Stimulated activated CD4-positive, alpha-beta T cell treated with anti-CD3 and anti-CD28 coated beads, Interleukin-4, amount 100 ng/mL, for 24 hours (primary cell): ENCODE measurements at places on chromosomes 2 and 18.

- DNase-seq, result no peak
Measured at GRCh38 chr2:8566155-8566670, 115.6 kb upstream of the ID2 start.

DNA sequence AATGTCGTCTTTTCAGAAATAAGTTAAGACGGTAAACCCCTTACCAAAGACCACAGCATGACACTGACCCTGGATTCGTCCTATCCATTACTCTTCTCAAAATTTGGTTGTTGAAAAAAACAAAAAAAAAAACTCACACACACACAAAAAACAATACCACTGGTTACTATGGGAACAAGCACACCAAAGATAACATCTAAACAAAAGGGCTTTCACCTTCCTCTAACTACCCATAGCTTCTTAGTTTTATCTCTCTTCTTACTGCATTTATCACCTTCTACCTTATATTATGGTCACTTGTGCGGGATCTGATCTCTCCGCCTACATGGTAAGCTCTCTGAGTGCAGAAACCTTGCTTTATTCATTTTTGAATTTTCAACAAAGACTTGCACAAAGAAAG, 192.7 kb downstream of the STK39 start:
- DNase-seq, result no peak

- DNase-seq, result no peak
Measured at GRCh38 chr18:8367217-8367988, 241.8 kb upstream of the RAB12 start.

DNA sequence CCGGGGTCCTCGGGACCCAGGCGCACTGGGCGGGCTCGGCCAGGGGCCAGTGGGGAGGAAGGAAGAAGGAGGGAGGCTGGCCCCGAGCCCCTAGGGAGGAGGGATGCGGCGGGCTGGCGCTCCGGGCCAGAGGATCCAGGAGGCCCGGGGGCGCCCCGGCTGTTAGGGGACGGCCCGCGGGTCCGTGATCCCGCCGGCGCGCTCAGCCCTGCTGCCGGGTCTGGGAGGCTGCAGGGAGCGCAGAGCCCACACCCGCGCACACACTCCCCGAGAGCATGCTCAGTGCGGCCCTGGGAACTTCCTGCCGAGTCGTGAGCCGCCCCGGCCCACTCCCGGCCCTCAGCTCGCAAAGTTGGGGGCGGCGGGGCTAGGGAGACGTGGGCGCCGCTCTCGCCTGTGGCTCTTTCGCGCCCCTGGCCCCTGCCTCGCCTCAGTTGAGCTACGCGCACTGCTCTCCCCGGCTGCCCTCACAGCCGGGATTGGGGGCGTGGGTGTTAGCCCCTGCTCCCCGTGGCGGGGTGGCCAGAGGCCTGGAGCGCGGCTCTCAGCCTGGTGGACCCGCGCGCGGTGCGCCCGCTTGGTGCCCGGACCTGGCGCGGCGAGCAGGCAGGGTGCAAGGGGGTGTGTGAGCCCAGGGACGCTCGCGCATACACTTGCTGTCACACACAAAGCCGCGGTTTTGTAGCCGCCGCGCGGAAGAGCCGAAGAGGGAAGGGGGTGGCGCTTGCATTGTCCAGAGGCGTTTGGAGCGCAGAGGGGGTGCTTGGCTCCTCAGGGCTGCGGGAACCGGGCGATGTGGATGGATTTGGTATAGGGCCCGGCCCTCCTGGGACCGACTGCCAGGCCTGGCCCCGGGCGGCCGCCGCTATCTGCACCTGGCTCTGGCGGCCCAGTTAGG, 132.9 kb upstream of the MGAT5 start:
- DNase-seq, result peak; percentile 71

- DNase-seq, result no peak
Measured at GRCh38 chr18:41347057-41347456, 608.0 kb upstream of the PIK3C3 start.

DNA sequence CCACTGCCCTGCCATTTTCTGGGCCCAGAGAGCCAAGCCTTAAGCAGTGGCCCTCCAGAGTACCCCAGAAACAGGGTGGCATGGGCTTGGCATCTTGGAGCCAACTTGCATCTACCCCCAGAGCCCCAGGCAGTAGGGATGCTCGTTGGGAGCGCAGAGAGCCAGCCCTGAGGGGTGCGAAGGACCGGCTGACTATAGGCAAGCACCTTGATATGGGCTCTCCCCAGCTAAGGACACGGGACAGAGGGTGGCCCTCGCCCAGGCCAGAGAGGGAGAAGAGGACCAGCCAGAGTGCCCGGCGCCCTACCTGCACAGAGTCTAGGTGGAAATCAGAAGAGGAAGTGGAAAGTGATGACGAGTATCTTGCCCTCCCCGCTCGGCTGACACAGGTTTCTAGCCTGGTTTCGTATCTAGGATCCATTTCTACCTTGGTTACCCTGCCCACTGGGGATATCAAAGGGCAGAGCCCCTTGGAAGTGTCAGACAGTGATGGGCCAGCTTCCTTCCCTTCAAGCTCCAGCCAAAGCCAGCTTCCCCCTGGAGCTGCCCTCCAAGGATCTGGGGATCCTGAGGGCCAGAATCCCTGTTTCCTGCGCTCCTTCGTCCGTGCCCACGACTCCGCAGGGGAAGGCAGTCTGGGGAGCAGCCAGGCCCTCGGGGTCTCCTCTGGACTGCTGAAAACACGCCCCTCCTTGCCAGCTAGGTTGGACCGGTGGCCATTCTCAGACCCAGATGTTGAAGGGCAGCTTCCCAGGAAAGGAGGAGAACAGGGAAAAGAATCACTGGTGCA, 16.2 kb downstream of the CEP68 start:
- no peak for DNase-seq

GRCh38 chr2:37568565-37568964, 102.9 kb downstream of the CDC42EP3 start:
- peak; percentile 15 for DNase-seq

GRCh38 chr2:228048838-228049490, 132.5 kb downstream of the SPHKAP start:
- DNase-seq, result no peak

- DNase-seq, result no peak
Measured at GRCh38 chr18:44048435-44048834, 632.3 kb upstream of the SETBP1 start.

DNA sequence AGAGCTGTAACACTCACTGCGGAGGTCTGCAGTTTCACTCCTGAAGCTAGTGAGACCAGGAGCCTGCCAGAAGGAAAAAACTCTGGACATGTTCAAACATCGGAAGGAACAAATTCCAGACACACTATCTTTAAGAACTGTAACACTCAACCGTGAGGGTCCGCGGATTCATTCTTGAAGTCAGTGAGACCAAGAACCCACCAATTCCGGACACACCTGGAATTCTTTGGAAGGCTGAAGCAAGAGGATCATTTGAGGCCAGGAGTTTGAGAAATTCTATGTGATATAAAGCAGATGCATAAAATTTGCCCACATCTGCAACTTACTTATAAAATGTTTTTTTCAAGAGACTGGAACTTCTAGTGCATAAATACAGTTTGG, 43.5 kb upstream of the ITSN2 start:
- DNase-seq, result no peak
